CD4-positive, alpha-beta T cell treated with Interleukin-4 for 4 hours (primary cell): ENCODE measurements at places on chromosomes 5 and 9.
A peak's percentile ranks its signal among the peaks of the same experiment; 100 is the strongest.

DNA sequence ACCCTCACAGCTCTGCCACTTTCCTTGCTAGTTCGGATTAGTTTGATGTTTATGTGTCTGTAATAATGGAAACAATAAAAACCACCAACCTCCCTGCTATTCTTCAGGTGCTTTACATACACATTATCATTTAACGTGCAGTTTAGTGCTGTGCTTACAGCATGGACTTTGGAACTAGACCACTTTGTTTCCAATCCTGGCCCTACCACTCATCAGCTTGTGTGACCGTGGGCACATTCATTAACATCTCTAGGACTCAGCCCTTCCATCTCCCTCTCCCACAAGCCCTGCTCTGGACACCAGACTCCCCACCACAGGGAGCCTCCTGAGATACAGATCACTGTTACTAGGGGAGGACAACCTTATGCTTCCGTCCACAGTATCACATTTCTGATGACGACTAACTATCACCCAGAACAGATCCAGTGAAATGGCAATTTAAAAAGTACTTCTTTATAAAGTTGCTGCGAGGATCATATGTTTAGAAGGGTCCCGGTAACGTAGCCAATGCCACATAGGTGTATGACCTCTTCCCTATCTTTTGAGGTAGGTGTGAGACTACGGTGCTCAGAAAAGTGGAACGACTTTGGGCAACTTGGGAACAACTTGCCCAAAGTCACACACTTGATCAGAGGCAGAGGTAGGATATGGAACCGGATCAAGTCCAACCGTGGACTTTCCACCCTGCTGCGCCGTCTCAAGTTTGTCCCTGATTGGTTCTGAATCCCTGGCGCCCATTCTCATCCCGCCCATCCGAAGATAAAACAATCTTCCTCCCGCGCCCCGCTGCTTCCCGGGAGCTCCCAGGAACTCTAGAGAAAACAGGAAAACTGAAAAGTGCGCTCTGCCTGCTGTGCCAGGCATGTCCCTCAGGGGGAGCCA, 132.4 kb upstream of the NIPBL start:
- no peak for DNase-seq

GRCh38 chr9:131385296-131385695, 8.6 kb upstream of the PRRC2B start:
- DNase-seq, result no peak

- no peak for DNase-seq
Observed at GRCh38 chr9:114038724-114039313, 39.3 kb downstream of the AMBP start.

GRCh38 chr5:92879806-92880543, 701.0 kb downstream of the NR2F1-AS1 start:
- no peak for DNase-seq

- DNase-seq, result no peak
Observed at GRCh38 chr5:164636456-164636855, 1131.0 kb downstream of the MAT2B start.

- no peak for DNase-seq
Observed at GRCh38 chr5:53569453-53569852, 9.0 kb downstream of the NDUFS4 start.

DNA sequence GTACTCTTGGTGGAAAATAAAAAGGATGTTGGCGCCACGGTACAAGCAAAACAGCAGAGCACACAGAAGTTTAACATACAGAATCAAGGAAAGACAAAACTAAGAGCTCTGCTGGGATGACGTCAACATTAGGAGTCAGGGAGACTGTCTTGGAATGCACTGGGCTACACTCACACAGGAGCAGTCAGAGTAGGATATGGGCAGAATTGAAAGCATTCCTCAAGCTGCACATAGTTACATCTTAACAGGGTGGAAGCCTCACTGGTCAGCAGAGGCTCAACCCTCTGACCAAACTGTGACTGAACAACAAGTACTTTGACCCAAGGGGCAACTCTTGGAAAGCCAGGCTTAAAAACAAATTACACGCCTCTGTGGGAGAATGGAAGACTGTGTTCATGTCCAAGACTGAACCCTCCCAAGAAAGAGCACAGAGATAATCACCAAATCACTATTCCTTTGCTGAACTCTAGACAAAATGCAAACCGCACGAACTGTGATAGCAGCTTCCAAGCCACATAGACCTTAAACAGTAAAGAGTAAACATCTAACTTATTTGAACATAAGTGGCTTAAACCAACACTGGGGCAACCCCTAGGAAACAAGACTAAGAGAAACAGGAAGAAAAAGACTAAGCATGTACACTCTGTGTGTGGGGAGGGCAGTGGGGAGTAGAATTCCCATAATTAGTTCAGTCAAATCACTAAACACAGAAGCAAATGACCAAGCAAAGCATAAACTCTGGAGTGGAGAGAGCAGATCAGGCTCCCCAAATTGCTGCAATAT, 772.7 kb downstream of the PRELID2 start:
- no peak for DNase-seq

- DNase-seq, result no peak
Observed at GRCh38 chr5:57598756-57599155, 116.1 kb upstream of the ACTBL2 start.

GRCh38 chr5:2353211-2353610, 398.3 kb downstream of the IRX2 start:
- DNase-seq, result no peak

- no peak for DNase-seq
Observed at GRCh38 chr9:123418052-123418430, 62.0 kb downstream of the CRB2 start.

- DNase-seq, result no peak
Observed at GRCh38 chr9:133888048-133888808, 103.9 kb downstream of the VAV2 start.

- DNase-seq, result peak; percentile 79
Observed at GRCh38 chr5:43007246-43007910, 32.7 kb downstream of the ANXA2R start.

DNA sequence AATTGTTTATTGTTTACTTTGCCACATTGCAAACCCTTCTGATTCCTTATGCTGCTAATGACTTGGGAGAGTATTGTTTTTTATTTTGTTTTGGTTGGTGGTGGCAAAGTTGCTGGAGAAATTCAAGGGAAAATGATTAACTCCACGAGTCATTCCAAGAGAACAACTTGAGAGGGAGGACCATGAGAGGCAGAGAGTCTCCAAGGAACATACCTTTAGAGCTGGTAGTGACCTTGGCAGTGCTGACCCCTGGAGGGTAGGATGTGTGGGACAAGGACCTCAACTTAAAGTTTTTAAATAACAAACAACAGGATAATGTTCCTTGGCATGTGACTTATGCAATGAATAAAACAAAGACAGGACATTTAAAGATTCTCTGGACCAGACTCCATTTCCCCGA, 139.7 kb downstream of the LRRC70 start:
- no peak for DNase-seq

DNA sequence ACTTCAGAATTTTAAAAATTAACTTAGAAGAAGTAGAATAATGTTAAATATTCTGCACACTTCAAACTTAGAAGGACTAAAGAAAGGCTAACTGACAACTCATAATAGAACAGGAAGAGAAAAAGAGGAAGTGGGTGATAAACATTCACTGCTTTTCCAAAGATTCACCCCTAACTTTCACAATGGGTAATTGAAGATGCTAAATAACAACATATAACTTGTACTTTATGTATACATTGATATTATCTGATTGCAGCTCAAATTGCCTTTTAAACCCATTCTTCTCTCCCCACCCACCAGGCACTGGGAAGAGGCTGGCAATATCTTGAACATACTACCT, 376.6 kb downstream of the EFNA5 start:
- no peak for DNase-seq

DNA sequence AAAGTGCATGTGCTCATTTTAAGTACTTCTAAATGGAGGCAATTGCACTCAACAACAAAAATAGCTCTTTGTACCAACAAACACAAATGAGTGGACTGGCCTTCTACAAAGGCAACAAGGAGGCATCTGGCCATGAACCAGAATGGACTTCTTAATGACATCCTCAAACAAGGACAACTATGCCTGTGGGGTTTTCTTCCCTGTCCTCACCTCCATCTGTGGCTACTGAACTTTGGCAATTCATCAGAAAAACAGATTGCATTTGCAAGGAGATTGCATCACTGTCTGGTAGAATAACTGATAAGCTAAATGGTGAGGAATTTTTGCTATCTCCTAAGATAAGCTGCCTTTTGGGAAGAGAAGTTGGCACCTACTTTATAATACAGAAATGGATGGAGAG, 447.3 kb upstream of the CCNG1 start:
- no peak for DNase-seq

DNA sequence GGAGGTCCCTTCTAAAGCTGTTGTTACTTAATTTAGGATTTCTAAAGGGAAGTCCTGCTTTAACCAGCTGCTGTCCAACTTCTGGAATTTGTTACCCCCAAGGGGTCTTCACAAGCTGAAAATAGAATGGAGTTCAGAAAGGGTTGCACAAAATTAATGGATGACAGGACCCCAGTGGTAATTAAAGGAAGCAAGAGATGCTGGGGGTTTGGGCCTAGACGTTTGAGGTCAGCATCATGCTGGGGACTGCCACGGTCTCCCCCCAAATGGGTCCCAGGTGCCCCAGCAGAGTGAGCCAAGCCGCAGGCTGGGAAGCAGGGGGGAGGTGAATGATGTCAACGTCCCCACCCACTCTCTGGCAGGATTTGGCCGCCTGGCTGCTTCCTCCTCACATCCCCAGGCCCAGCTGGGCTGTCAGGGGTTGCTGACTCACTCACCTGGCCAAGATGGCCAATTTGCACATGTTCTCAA, 97.5 kb upstream of the ARAP3 start:
- no peak for DNase-seq

DNA sequence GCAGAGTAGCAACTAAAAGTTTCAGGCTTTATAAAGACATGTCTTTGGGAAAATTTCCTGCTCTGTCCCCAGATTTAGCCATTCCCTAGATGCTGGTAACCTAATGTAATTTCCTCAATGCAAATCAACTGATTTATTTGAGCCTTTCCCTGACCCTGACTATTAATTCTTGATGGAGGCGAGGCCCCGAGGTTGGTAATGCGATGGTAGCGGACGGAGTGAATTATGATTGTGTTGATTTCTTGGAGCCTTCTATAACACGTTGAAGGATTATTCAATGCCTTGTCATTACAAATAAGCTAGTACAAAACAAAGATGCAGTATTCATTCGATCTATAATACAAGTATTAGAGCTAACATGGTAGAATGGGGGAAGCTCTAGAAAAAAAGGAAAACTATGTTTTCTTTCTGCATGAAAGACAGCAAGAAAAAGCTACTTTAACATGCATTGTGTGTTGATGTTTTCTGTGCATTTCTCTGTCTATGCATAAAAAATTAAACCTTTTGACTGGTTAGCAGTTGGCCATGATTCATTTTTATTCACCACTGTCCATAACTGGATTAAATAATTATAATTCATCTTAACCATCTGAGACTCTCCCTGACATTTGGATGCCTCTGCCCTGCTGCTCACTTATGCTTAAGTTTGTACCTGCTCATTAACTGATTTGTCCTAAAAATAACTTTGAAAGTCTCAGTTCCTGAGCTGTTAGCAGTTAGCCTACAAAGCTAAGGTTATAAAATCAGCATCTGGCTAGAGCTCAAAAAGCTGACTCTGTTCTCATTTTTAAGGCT, 490.2 kb upstream of the NUDT12 start:
- DNase-seq, result no peak

GRCh38 chr5:158737536-158738027, 362.1 kb downstream of the EBF1 start:
- no peak for DNase-seq

- DNase-seq, result no peak
Observed at GRCh38 chr5:116953251-116953930, 378.8 kb upstream of the SEMA6A start.

- no peak for DNase-seq
Observed at GRCh38 chr5:132486318-132487094, 4.1 kb downstream of the IRF1 start.

DNA sequence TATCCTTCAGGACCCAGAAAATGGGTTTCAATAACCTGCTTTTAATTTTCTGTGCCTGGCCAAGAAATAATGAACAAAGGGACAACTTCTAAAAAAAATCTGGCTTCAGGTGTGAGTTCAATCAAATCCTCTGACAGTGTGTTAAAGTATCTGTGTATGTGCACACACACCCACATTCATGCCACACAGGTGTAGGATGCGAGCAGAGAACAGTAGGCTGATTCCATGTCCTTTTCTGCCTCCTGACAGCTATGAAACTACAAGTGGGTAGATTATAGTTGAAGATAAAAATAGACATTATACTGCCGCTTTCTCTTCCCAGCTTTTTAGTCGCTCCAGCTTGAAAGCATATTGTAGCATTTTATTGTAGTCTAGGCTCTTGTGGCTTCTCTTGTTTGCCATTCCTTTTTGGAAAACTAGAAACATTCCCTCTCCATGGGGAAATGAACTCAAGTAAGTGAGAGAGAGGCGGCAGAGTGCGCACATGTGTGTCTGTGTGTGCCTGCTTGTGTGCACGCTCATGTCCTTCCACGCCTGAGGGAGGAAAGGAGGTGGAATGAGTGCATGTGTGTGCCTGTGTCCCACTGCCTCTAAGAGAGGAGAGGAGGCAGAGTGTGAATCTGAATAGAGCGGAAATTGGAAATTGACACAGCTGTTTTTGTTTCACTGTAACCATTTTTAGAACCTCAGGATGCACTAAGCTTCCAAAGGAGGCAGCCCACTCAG, 273.0 kb downstream of the ELAVL2 start:
- DNase-seq, result no peak

GRCh38 chr9:74277532-74277931, 219.6 kb upstream of the RORB start:
- DNase-seq, result peak; percentile 21

DNA sequence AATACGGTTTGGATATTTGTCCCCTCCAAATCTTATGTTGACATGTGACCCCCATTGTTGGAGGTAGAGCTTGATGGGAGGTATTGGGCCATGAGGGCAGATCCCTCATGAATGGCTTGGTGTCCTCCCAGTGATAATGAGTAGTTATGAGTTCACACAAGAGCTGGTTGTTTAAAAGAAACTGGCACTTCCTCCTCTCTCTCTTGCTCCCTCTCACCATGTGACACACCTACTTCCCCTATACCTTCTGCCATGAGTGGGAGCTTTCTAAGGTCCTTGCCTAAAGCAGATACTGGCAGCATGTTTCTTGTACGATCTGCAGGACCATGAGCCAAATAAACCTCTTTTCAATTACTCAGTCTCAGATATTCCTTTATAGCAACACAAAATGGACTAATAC, 132.0 kb downstream of the PIK3R1 start:
- DNase-seq, result no peak

- no peak for DNase-seq
Observed at GRCh38 chr5:169950333-169950732, 30.0 kb downstream of the INSYN2B start.

DNA sequence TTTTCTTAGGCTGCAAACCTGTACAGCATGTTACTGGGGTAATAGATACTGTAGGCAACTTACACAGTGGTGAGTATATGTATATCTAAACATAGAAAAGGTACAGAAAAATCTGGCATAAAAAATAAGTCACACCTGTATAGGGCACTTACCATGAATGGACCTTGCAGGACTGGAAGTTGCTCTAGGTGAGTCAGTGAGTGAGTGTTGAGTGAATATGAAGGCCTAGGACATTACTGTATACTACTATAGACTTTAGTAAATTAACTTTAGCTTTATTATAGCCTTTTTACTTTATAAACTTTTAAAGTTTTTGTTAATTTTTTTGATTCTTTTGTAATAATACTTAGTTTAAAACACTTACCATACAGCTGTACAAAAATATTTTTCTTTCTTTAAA, 51.3 kb downstream of the DENND4C start:
- DNase-seq, result no peak
